ENCODE measurements at places on chromosomes 13 and 19. TPM values are rescaled to one million over a fixed set of nuclear protein-coding genes. Genes with fewer than 3 reads are reported as not detected.

GRCh38 chr13:99307648-99308339 is 595 bp upstream of the GPR183 start:
- peak overlapping the region; percentile 46 for H3K27ac ChIP-seq
- no peak overlapping the region for H3K4me3 ChIP-seq
- H3K36me3 ChIP-seq, result no peaks in the 10 kb centered on the region
- H3K4me1 ChIP-seq, result no peaks in the 10 kb centered on the region
- DNase-seq, result no peak

GRCh38 chr19:55112777-55113569 is 4.5 kb downstream of the PPP1R12C start:
- H3K4me1 ChIP-seq, result no peaks in the 10 kb centered on the region
- no peaks in the 10 kb centered on the region for H3K36me3 ChIP-seq

DNA sequence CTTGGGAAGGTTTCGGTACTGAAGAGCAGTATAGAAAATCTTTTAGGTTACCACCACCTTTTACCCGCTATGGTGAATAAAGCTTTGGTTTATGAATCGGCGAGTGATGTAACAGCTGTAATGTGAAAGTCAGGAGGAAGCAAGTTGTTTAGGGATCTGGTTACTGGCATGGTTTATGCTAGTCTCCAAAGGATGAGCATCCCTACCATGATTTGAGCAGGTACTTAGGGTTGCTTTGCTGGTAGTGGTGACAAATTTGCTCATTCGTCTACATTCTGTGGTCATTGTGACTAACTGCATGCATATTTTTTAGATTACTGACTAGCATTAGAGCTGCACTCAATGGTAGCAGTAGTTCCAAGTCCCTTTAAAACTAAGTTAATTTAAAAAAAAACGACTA is 104.1 kb downstream of the FRY start:
- DNase-seq, result no peak
- H3K4me3 ChIP-seq, result no peak overlapping the region
- H3K27ac ChIP-seq, result peak overlapping the region; percentile 74
- no peaks in the 10 kb centered on the region for H3K4me1 ChIP-seq
- H3K27me3 ChIP-seq, result no peaks in the 10 kb centered on the region

GRCh38 chr19:5536337-5536894 is 31.3 kb downstream of the TINCR start:
- H3K4me1 ChIP-seq, result no peaks in the 10 kb centered on the region
- no peak for DNase-seq
- H3K4me3 ChIP-seq, result no peak overlapping the region
- no peaks in the 10 kb centered on the region for H3K36me3 ChIP-seq
- H3K27me3 ChIP-seq, result no peaks in the 10 kb centered on the region
- H3K27ac ChIP-seq, result no peak overlapping the region

DNA sequence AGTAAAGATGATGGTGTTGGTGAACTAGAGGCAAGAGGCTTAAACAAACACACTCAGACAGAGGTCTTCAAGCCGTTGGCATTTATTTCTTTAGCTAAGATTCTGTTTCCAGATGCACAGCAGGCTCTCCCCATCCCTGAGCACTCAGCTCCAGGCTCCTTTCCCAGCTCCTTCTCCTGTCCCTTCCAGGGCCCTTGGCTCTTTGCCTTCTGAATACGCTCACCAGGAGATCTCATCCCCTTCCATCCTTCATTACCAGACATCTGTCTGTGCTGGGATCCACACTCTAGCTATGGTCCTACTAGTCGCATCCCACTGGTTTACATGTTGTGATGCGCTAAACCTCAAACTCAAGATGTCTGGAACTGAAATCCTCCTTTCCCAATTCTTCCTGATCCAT is 25.3 kb upstream of the DOCK9 start:
- no peak for DNase-seq
- no peaks in the 10 kb centered on the region for H3K36me3 ChIP-seq
- H3K27ac ChIP-seq, result no peak overlapping the region
- H3K4me3 ChIP-seq, result no peak overlapping the region
- no peaks in the 10 kb centered on the region for H3K27me3 ChIP-seq

DNA sequence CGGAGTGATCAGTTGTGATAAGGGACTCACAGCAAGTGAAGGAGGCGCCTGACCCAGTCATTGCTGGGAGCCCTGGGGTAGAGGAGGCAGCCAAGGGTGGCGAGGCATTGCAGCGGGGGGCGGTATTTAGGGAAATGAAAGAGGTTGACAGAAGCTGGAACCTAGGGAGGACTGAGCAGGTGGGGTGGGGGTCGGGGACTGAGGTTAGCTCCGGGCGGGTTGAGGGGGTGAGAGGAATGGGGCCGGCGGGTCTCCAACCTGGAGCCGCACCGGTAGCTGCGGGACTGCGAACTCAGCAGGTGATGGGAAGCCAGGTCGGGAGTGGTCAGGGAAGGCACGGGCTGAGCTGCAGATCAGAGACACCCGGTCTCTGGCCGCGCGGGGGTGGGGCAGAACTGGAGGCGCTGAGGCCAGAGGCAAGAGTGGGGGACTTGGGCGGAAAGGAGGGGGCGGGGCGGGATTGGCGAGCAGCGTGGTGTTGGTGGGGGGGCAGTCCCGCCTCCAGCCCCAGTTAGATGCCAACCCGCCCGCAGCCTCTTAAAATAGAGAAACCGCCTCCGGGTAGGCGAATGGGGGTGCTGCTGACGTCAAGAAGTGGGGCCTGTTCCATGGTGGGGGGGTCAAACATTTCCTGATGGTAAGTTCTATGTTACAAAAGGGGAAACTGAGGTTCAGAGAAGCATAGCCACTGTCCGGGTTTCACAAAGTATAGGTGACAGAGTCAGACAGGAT is 1.5 kb downstream of the MAST3 start:
- H3K4me3 ChIP-seq, result no peak overlapping the region
- H3K27ac ChIP-seq, result no peak overlapping the region
- H3K36me3 ChIP-seq, result no peaks in the 10 kb centered on the region
- no peaks in the 10 kb centered on the region for H3K27me3 ChIP-seq

The KIR3DL1 gene
- 0.59 TPM for total RNA-seq

The HS6ST3 gene
- 0.59 TPM for total RNA-seq

- H3K27me3 ChIP-seq, result no peaks in the 10 kb centered on the region
- DNase-seq, result no peak
- H3K36me3 ChIP-seq, result no peaks in the 10 kb centered on the region
- H3K4me3 ChIP-seq, result no peak overlapping the region
- H3K4me1 ChIP-seq, result no peaks in the 10 kb centered on the region
Measured at GRCh38 chr19:647566-648284, 8.0 kb downstream of the FGF22 start.

GRCh38 chr13:110129539-110130186 is 177.3 kb downstream of the COL4A1 start:
- H3K27me3 ChIP-seq, result no peaks in the 10 kb centered on the region
- H3K36me3 ChIP-seq, result no peaks in the 10 kb centered on the region
- no peak overlapping the region for H3K27ac ChIP-seq

DNA sequence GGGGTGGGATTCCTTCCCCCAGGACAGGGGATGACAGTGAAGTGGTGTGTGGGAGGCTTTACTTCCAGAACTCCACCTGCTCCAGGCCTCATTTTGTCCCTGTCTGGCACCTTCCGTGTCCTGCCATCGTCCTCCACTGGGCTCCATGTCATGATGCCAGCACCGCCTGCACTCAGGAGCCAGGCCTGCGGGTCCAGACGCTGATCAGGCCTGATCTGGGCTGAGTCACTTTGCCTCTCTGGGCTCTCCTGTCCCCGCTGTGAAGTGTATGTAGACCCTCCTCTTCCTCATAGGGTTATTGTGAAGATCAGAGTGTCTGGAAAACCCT is 9.6 kb downstream of the FUZ start:
- H3K4me1 ChIP-seq, result peaks cover 3% of the 10 kb centered on the region
- no peak overlapping the region for H3K4me3 ChIP-seq
- DNase-seq, result no peak
- H3K36me3 ChIP-seq, result no peaks in the 10 kb centered on the region

The VWA8 gene
- 18.4 TPM for total RNA-seq

The CCDC169 gene
- 0.73 TPM for total RNA-seq
